Lung microvascular endothelial cell (primary cell): ENCODE measurements at places on chromosomes 4 and X. TPM values are rescaled to one million over a fixed set of nuclear protein-coding genes. Genes with fewer than 3 reads are reported as not detected.

- DNase-seq, result peak; percentile 35
These were observed 84.6 kb downstream of the THOC2 start for GRCh38 chrX:123648028-123648810.

- DNase-seq, result no peak
These were observed 956 bp downstream of the TMEM154 start for GRCh38 chr4:152678841-152679240.

GRCh38 chr4:114883641-114884040 is 229.8 kb downstream of the NDST4 start:
- DNase-seq, result no peak

GRCh38 chr4:10092481-10093270 is 23.9 kb downstream of the WDR1 start:
- DNase-seq, result peak; percentile 33

- no peak for DNase-seq
These were observed 58.5 kb upstream of the SMAD1 start for GRCh38 chr4:145423017-145423708.

DNA sequence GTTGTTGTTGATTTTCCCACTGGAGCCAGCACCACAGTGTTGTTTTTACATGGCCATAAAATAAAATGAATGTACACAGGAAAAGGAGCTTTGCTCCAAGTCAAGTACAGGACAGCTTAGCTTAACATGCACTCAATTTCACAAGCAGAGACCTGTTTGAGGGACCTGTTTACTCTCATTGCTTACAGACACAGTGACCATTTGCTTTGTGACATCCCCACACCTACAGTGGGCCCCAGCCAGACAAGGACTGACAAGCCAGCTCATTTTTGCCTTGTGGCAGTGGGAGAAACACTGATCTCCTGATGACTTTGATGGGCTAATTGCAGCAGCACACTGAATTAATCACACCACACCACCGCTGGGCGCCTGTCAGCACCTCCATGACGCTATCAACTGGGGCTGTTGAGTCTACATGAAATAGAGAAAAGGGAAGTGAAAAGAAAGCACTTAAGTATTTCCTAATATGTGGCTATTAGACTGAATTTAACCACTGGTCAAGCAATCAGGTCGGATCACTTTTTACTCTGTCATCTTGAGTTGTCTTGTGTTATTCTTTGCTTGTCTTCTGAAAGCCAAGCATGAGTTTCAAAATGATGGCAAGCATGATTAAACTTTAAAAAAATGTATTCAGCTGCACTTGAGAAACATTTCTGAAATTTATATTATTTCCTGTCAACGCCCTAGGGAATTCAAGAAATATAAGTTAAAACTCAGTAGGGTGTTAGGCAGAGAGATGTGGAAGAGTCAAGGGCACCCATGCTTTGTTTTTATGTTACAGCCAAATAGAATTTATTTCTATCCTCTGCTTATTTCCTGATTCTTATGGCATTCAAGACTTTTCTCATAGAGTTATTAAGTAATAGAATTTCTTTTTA is 557.7 kb downstream of the RAB28 start:
- DNase-seq, result no peak

GRCh38 chr4:15989424-15989823 is 26.4 kb upstream of the FGFBP2 start:
- DNase-seq, result no peak

Gene RAB33A
- total RNA-seq, result 0.40 and 0.44 TPM in 2 replicates

Gene ARMCX5
- 15.3 and 17.7 TPM in 2 replicates for total RNA-seq

Gene RNF212
- total RNA-seq, result 0.22 and 0.79 TPM in 2 replicates

Gene TENM3
- 21.4 and 45.4 TPM in 2 replicates for total RNA-seq
